ENCODE measurements at places on chromosomes 11 and 22. TPM values are rescaled to one million over a fixed set of nuclear protein-coding genes. Genes with fewer than 3 reads are reported as not detected.

- peak; percentile 8 for DNase-seq
Measured at GRCh38 chr11:7278314-7278917, 26.7 kb downstream of the SYT9 start.

DNA sequence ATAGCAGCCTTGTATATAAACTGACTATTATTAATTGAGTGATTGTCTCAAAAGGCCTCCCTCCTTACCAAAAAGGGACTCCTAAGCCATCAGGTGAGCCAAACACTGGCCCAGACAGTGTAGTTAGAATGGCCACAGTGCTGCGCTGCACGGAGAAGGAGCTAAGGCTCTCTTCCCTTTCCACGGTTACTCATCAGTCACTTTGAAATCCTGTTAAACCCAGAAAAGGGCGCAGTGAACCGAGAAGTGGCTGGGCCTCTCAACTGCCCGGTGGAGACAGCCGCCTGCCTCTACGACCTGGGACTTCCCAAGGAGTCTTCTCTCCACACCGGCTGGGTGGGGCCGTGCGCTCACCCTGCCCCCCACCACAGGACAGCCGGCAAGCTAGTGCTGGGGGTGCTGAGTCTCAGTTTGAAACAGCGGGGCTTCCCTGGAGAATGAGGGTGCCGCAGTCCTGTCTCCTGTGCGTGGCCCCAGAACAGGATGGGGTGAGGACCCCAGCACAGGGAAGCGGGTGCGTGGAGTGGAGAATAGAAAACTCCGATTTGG lies 1.3 kb downstream of the MYH9 start:
- DNase-seq = peak; percentile 50

DNA sequence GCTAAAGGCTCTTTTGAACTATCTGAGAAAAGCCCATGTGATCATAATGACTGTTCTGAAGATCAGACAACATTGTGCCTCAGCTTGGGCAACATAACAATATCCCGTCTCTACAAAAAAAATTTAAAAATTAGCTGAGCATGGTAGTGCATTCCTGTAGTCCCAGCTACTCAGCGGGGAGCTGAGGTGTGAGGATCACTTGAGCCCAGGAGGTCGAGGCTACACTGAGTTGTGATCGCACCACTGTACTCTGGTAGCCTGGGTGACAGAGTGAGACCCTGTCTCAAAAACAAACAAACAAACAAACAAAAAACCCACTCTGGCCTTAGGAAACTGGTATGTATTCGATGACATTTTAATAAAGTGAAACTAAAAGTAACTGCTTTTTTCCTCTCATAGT lies 1526.8 kb upstream of the TENM4 start:
- DNase-seq = no peak

The TPCN2 gene
- polyA plus RNA-seq = 6.4 TPM

The BTBD18 gene
- polyA plus RNA-seq = 0.07 TPM

GRCh38 chr11:44583353-44583669 lies 17.8 kb downstream of the CD82 start:
- no peak for DNase-seq

The OR52N4 gene
- 0.12 TPM for polyA plus RNA-seq

GRCh38 chr11:9141186-9141585 lies 49.8 kb upstream of the SCUBE2 start:
- no peak for DNase-seq

DNA sequence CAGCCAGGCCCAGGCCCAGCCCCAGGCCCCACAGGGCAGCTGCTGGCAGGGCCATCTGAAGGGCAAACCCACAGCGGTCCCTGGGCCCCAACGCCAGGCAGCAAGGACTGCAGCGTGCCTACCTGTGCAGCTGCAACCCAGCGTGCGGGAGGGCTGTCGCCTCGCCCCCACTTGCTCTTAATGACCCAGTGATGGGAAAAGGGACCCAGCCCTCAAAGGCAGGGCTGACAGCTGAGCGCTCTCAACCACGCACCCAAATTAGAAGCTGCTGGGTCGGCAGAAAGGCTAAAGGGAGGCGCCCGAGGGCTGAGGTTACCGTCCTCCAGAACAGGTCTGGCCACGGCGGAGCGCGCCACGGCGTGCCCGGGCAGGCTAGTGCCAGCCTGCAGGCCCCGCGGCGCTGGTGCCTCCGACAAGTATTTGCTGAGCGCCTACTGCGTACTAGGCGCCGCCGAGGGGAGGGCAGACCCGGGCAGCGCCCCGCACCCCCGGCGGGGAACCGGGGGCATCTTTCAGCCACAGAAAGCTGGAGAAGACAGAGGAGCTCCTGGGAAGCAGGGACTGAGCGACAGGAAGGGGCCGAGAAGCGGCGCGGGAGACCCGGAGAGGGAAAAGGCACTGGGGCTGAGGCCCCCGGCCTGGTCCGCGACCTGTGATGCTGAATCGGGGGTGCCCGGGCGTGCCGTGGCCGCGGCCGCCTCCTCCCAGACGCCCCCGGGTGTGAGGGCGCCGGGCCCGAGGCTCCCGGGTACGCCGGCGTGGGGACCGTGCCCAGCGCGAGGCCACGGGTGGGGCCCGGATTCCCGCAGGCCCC lies 773 bp downstream of the HRAS start:
- DNase-seq = peak; percentile 63

The SC5D gene
- 31.4 TPM for polyA plus RNA-seq

DNA sequence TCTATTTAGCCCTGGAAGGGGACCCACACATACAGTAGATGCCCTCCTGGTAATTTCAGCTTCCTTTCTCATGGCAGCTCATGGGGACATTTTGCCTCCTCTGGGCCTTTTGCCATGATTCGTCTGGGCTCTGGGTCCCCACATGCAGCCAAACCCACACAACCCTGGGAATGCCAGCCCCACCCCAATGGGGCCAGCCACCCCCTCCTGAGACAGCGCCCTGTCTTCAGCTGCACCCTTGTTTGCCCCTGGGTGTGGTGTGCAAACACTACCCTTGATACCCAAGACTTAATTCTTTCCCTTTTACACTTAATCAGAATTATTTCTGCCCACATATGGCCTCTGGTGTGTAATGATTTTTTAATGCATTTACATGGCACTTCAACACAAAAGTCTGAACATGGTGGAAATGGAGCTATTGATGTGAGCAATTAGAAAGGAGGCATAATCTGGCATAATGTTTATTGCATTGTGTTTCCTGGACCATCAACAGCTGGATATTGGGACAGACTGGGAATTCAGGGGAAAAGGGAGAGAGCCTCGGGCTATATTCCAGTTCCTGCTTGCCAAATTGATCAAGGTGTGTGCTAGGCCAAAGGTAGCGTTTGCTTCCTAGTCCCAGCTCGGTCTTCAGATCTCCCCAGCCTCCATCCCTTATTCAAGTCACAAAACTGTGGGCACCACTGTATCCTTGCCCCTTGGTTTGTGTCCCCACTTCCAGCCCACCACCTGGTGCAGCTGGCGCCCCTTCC lies 85.0 kb upstream of the ANO1 start:
- no peak for DNase-seq

DNA sequence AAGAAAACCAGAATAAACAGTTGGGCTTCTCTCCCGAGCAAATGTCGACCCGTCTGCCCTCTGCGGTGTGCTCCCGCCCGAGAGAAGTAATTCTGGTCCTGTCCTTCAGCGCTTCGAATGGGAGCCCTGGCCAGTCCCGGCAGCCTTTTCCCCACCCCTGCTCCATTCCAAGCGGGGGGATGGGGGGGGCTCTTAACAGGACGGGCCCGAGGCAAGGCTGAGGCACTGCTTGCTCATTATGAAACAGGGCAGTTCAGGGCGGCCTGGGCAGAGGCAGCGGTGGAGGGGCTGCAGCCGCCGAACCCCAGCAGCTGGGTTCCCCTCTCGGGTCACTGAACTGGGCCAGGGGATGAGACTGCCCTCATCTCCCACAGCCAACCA lies 9.1 kb downstream of the BACE1-AS start:
- DNase-seq = peak; percentile 38

GRCh38 chr11:101428918-101429317 lies 154.9 kb downstream of the TRPC6 start:
- peak; percentile 14 for DNase-seq

DNA sequence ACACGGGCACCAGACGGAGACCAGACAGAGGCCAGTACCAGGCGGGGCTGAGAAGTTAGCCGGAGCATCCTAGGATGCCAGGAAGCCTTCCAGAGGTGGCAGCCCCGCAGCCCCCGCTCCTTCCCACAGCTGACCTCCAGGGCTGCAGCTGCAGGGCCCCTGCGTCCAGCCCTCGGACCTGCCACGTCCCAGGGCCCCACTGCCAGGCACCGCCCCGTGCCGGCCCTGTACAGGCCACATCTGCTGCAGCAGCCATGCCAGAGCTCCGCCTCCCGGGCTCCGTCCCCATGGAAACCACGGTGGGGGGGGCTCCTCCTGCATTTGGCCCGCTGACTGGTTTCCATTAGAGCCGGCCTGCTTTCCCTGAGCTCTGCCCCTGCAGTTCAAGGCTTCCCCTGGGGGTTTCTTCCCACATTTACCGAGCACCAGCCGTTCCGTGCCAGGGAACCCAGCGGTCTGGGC lies 62.5 kb upstream of the PPARA start:
- peak; percentile 98 for DNase-seq

The GSTP1 gene
- 277 TPM for polyA plus RNA-seq

The MMP7 gene
- polyA plus RNA-seq = not detected

The SHANK2 gene
- polyA plus RNA-seq = 1.8 TPM

GRCh38 chr11:95434489-95435057 lies 203.6 kb upstream of the SESN3 start:
- no peak for DNase-seq

GRCh38 chr11:94117871-94118270 lies 10.8 kb upstream of the PANX1 start:
- DNase-seq = no peak

DNA sequence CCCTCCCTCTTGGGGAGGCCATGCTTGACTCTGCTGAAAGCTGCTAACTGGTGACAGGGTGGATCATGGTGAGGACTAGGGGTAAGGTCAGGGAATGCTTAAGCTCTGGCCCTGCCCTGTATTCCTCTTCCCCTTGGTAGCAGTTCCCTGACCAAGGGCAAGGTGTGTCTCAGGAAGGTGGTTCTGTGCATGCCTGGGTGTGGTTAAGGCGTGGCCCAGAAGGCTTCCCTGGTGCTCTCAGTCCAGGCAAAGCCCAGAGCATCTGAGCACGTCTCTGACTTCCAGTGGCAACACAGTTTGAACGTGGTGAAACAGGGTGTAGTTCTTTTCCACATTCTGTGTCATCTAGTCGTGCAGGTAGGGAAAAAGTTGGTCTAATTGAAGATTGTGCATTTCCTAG lies 53.1 kb upstream of the HORMAD2 start:
- no peak for DNase-seq

DNA sequence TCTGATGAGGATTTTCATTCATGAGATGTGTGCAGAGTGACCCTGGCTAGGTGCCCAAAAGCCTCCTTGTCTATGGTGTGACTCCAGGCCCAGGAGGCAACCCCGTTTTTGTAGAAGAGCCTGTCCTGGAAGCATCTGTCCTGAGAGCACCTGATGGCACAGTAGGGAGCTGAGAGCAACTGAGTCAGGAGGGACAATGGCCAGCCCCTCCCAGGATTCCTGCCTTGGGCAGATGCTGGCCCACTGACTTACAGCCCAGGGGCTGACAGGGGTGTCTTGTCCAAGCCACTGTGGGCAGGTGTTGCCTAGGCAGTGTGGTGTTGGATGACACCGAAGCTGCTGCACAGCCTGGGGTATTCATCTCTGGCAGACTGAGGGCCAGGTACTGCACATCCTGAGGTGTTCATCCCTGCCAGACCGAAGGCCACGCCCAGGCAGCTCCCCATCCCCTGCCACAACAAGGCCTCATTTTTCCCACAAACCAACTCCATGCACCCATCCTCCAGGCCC lies 3.2 kb upstream of the RFPL2 start:
- no peak for DNase-seq

DNA sequence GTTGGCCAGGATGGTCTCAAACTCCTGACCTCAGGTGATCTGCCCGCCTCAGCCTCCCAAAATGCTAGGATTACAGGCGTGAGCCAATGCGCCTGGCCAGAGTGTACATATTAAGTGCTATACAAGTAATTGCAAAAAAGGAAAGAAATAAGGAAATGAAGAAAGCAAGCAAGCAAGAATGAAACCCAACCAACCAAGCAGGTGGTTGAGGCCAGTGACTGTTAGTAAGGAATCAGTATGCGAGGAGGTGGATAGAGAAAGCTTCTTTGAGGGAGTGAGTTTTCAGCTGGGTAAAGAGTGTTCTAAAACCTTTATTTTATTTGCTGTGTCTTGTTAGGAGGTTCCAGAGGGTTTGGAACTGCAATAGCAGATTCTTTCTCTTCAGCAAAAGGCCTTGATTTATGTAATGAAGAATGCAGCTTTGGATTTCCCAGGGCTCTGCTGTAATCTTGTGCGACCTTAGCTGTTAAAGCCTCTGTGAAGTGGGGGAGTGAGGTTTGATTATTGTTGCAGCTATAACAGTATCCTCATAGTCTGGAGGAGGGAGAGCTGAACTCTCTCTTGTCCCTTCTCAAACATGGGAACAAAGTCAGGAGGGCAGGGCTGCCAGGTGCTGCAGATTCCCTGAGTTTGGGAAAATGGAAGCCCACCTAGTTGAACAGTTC lies 5.7 kb downstream of the AMPD3 start:
- no peak for DNase-seq

DNA sequence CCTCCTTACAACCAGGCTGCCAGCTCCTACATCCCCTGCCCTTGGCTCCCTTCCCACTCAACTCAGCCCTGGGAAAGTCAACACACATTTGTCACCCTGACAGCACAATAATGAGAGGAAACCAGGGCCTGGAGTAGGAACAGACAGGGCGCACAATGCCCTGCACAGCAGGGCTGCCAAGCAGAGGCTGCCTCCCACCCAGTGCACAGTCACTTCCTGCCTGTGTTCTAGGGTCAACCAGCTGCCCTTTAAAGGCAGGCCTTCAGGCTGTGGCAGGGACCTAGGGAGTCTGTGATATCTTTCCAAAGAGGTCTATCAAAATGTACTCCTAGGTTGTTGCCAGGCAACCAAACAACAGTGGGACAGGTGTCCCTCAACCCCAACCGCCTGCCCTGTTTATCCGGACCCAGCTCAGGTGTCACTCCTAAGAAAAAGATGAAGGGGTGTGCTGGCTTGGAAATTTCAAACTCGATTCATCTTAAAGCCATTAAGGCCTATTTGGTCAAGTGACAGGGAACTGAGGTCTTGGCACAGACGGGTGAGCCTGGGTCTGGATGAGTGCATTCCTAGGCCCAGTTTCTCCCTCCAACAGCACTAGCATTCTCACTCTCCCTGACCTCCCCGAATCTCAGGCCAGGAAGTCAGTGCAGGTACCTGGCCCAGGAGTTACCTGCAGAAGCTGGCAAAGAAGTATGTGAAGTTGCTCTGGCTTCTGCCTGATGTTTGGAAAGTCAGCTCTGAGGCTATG lies 110.3 kb upstream of the PITPNB start:
- DNase-seq = peak; percentile 65

GRCh38 chr22:25174156-25174887 lies 25.3 kb upstream of the CRYBB3 start:
- DNase-seq = no peak

Data from muscle of leg (tissue), 16 donors.